ENCODE measurements at places on chromosomes 16 and 17. TPM values are rescaled to one million over a fixed set of nuclear protein-coding genes. Genes with fewer than 3 reads are reported as not detected.

The KRT39 gene
- not detected for total RNA-seq

The MPV17L gene
- 6.9 TPM for total RNA-seq

The EMP2 gene
- 38.4 TPM for total RNA-seq

The PITPNM3 gene
- total RNA-seq, result 2.2 TPM

The SERPINF2 gene
- total RNA-seq, result 2.9 TPM

The ARSG gene
- 1.9 TPM for total RNA-seq

The MEIOC gene
- 2.3 TPM for total RNA-seq

The TSPOAP1 gene
- not detected for total RNA-seq

The KRT40 gene
- total RNA-seq, result not detected

The ARHGAP23 gene
- total RNA-seq, result 52.1 TPM

The TMEM97 gene
- 39.9 TPM for total RNA-seq

The SNTB2 gene
- total RNA-seq, result 7.4 TPM
